Omental fat pad (tissue), 4 donors: ENCODE measurements at places on chromosomes 12 and 14. TPM values are rescaled to one million over a fixed set of nuclear protein-coding genes. Genes with fewer than 3 reads are reported as not detected.

GRCh38 chr14:104433401-104434213, 146.0 kb upstream of the C14orf180 start:
- DNase-seq: peak; percentile 19

Gene FIGNL2
- total RNA-seq: 0.63 TPM

DNA sequence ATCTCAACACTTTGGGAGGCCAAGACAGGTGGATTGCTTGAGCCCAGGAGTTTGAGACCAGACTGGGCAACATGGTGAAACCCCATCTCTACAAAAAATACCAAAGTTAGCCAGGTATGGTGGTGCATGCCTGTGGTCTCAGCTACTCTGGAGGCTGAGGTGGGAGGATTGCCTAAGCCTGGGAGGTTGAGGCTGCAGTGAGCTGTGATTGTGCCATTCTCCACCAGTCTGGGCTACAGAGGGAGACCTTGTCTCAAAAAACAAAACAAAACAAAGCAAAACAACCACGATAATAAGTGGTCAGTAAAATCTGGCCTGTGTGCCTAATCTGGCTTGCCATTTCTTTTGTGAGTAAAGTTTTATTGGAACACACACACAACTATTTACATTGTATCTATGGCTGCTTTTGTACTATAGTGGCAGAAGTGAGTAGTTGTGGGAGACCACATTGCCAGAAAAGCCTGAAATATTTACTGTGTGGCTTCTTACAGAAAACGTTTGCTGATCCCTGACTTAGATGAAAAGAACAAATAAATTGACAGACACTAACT, 19.4 kb upstream of the KLRG1 start:
- DNase-seq: no peak

Gene CCDC38
- total RNA-seq: not detected
